NCI-H2081 (cell line): ENCODE measurements at places on chromosomes 16 and 17.

DNA sequence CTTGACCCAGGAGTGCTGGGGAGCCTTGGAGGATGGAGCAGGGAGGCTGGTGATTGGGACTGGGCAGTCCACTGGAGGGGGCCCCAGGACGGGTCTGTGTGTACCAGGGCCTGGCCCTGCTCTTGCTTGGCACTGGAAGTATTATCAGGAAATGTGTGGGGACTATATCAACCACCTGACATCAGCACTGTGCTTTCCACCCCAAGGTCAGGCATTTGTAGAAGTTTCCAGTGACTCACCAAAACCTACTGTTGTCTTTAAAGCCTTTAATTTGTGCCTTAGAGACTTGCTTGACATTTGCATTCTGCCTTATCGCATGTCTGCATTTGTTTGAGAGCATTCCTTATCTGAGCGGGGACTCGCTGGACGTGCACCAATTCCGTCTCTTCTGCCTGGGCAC, 323.1 kb downstream of the FOXL1 start:
- DNase-seq: no peak

DNA sequence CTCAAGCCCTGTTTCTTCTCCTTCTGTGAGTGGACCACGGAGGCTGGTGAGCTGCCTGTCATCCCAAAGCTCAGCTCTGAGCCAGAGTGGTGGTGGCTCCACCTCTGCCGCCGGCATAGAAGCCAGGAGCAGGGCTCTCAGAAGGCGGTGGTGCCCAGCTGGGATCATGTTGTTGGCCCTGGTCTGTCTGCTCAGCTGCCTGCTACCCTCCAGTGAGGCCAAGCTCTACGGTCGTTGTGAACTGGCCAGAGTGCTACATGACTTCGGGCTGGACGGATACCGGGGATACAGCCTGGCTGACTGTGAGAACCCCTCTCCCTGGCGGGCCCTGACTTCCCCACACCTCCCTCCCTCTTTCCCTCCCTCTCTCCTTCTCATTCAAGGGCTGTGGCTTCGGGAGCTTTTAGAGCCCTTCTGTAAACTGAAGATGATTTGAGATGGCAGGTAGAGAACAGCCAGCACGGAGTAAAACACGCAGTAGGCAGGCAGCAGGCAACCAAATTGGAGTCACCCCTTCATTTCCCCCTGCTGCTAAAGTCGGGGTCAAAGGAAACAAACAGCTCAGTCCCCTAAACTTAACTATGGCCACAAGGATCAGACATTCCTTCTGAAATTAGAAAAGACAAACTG, 3.9 kb downstream of the SPACA3 start:
- DNase-seq: no peak

DNA sequence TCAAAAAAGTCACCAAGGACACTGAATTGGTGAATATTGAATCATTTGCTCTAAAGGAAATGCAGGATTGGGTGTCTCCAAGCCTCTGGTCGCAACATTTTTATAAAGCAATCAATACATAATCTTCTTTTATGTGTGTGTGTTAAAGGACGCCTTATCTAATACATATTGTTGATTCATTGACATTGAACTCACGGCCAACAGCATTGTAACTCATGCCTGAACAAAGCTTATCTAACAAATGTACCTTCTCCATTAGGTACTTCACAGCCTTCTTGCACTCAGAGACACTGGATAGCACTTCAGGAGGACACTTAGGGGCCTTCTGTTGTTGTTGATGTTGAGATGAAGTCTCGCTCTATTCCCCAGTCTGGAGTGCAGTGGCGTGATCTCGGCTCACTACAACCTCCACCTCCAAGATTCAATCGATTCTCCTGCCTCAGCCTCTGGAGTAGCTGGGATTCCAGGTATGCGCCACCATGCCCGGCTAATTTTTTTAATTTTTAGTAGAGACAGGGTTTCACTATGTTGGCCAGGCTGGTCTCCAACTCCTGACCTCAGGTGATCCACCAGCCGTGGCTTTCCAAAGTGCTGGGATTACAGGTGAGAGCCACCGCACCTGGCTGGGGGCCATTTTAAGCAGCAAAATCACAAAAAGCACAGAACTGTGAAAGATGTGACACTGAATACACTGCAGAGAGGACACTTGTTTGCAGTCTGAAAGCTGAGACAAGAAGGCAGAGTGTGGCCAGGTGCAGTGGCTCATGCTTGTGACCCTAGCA, 13.2 kb upstream of the PDXDC1 start:
- no peak for DNase-seq

DNA sequence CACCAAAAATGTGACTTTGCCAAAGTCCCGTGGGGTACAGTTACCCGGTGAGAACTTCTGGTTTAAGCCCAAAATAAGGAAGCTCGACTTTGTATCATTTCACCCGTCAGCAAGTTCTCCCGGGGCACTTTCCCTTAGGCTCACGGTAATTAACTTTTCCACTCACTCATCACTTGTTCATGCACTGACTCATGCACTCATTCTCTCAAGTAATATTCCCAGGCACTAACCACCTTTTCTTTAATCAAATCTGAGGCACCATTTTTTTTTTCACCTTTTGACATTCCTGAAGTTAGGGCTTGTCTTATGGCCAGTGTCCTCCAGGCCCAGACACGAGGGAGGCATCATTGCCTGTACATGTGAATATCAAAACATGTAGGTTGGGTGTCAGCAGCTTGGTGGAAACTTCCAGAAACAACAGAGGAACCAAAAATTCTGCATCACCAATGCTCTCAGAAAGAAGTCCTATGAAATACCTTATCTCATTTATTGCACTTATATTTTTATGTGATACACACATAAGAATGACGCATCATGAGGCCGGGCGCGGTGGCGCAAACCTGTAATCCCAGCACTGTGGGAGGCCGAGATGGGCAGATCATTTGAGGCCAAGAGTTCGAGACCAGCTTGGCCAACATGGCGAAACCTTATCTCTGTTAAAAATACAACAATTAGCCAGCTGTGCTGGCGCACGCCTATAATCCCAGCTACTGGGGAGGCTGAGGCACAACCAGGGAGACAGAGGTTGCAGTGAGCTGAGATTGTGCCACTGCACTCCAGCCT, 36.1 kb upstream of the ATP2C2 start:
- no peak for DNase-seq

DNA sequence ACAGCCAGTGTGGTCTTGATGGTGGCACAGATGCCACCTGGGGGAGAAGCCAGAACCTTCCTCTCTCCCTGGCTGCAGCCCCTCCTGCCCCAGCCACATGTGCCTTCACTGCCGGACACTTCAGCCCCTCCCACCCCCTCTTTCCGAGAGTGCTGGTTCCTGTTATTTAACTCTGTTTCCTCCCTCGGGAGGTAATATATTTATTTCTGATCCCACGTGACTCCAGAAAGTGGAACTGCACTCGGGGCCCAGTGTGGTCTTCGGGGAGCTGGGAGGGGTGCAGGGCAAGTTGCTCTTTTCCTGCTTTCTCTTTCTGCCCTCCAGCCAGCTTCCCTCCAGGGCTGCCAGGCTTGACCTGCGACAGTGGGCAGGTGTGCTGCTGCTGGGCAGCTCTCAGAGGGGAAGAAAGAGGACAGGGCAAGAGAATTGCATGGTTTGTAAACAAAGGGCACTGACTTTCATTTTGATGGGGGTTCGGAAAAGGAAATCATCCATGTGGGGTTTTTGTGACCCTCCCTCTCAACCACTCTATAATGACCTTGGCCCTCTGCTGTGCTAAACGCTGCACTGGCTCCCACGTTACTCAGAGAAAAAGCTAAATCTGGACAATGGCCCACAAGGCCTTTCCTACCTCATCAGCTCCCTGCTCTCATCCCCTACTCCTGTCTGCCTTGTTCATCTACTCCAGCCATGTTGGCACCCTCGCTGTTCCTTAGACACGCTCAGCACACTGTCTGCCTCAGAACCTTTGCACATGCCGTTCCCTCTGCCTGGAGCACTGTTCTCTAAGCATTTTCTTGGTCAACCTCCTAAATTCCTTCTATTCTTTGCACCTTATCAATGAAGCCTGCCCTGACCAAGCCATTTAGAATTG, 8.2 kb upstream of the CIITA start:
- no peak for DNase-seq

- no peak for DNase-seq
Measured at GRCh38 chr16:11074131-11074530, 129.8 kb downstream of the CLEC16A start.
